Colonic mucosa (tissue), 4 donors: ENCODE measurements at places on chromosomes 6 and 20. TPM values are rescaled to one million over a fixed set of nuclear protein-coding genes. Genes with fewer than 3 reads are reported as not detected.
A peak's percentile ranks its signal among the peaks of the same experiment; 100 is the strongest.

DNA sequence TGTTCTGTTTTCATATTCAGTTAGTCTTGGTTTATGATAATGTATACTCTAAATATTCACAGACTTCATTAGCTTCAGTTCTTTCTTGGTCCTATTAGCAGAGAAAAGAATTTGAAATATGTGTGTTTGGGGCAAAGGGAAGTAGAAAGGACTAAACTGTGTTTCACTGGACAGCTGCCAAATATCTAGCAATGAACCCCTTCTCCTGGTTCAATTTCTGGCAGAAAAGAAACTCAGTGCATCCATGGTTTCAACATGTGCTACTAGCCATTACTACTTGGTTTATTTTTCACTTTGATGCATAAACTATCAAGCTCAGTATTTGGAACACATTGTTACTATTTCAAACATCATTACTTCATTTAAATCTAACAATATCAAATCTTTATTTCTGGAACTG, 43.6 kb downstream of the FBXL4 start:
- DNase-seq: no peak
- H3K27ac ChIP-seq: no peak overlapping the region
- H3K36me3 ChIP-seq: peaks cover under 1% of the 10 kb centered on the region
- H3K4me1 ChIP-seq: no peaks in the 10 kb centered on the region

DNA sequence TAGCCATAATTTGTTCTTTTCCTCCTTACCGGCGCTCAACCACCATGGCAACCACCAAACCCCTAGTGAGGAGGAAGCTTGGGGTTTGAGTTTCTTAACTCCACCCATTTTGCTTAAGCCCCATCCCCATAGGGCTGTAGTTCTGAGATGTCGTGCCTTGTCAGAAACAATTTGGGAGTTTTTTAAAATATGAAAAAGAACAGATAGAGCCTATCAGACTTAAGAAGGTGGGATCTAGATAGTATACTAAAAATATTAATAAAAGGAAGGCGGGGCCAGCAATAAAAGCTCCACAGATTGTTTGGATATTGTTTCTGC, 5.6 kb downstream of the BRD2 start:
- peaks cover 22% of the 10 kb centered on the region for H3K4me1 ChIP-seq
- peak overlapping the region; percentile 91 for H3K4me3 ChIP-seq
- no peaks in the 10 kb centered on the region for H3K27me3 ChIP-seq
- H3K36me3 ChIP-seq: peaks cover 33% of the 10 kb centered on the region
- peak overlapping the region; percentile 87 for H3K27ac ChIP-seq
- peak; percentile 64 for DNase-seq

DNA sequence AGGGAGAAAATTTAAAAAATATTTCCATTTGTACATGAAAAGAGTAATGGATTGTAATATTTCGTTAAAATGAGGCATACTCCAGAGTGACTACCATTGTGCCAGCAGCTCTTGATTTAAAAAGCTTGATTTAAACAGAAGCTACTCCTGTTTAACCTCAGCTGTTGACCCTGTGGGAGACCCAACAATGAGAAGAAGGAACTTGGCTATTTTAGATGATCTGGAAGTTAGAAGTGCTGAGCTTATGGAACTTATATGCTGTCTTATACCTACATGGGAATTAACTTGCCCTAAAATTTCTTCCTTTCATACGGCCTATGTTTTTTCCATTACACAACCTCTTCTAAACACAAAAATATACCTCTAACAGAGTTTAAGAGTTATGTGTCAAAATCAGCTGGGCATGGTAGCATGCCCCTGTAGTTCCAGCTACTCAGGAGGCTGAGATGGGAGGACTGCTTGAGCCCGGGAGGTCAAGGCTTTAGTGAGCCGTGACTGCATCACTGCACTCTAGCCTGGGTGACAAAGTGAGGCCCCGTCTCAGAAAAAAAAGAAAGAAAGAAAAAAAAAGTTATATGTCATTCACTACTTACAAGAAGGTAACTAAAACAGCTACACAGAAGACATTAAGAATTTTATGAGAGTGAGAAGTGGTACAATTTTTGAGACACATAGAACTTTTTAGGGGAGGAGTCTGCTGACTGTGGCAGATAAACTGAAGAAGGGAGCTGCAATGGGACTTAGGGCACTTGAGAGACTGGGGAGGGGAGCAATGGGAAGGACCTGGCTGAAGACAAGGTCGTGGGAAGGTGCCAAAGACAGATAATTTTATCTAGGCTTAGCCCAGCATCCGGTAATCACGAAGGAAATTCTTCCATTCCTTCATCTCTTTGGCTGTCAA, 139.9 kb downstream of the MYB start:
- no peak overlapping the region for H3K27ac ChIP-seq
- no peak for DNase-seq
- H3K36me3 ChIP-seq: no peaks in the 10 kb centered on the region
- H3K27me3 ChIP-seq: no peaks in the 10 kb centered on the region

GRCh38 chr6:37127961-37128862, 41.7 kb upstream of the PIM1 start:
- peaks cover 6% of the 10 kb centered on the region for H3K4me1 ChIP-seq
- H3K27ac ChIP-seq: peak overlapping the region; percentile 28
- no peaks in the 10 kb centered on the region for H3K27me3 ChIP-seq
- no peaks in the 10 kb centered on the region for H3K36me3 ChIP-seq
- H3K4me3 ChIP-seq: no peak overlapping the region

- no peaks in the 10 kb centered on the region for H3K36me3 ChIP-seq
- no peak overlapping the region for H3K27ac ChIP-seq
- H3K27me3 ChIP-seq: no peaks in the 10 kb centered on the region
- DNase-seq: no peak
- H3K4me3 ChIP-seq: no peak overlapping the region
Measured at GRCh38 chr6:165922309-165922794, 245.3 kb downstream of the TBXT start.

GRCh38 chr6:17525637-17526036, 74.5 kb upstream of the FAM8A1 start:
- H3K27ac ChIP-seq: no peak overlapping the region
- no peaks in the 10 kb centered on the region for H3K36me3 ChIP-seq
- H3K4me3 ChIP-seq: no peak overlapping the region
- H3K4me1 ChIP-seq: no peaks in the 10 kb centered on the region
- H3K27me3 ChIP-seq: no peaks in the 10 kb centered on the region

DNA sequence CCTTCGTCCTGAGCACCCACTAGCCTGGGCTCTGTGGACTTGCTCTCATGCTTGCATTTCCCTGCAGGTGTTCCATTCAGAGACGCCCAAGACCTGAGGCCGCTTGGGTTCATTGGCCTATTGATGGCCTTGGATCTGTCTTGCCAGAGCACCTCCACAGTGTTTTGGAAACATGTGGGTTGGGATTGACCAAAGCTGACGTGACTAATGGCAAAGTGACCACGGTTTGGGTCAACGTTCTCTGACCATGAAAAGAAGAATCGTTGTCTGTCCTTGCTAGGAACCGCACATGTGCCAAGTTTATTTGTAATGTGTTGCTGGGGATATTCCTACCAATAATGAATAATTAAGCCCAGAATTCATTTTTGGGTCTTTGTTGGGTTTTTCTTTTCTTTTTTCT, 29.8 kb upstream of the BMP6 start:
- no peaks in the 10 kb centered on the region for H3K27me3 ChIP-seq
- H3K4me3 ChIP-seq: no peak overlapping the region
- no peak overlapping the region for H3K27ac ChIP-seq
- no peaks in the 10 kb centered on the region for H3K4me1 ChIP-seq

GRCh38 chr20:9838035-9838377, 870 bp downstream of the PAK5 start:
- no peaks in the 10 kb centered on the region for H3K4me1 ChIP-seq
- no peak overlapping the region for H3K27ac ChIP-seq
- H3K4me3 ChIP-seq: no peak overlapping the region
- no peaks in the 10 kb centered on the region for H3K36me3 ChIP-seq

DNA sequence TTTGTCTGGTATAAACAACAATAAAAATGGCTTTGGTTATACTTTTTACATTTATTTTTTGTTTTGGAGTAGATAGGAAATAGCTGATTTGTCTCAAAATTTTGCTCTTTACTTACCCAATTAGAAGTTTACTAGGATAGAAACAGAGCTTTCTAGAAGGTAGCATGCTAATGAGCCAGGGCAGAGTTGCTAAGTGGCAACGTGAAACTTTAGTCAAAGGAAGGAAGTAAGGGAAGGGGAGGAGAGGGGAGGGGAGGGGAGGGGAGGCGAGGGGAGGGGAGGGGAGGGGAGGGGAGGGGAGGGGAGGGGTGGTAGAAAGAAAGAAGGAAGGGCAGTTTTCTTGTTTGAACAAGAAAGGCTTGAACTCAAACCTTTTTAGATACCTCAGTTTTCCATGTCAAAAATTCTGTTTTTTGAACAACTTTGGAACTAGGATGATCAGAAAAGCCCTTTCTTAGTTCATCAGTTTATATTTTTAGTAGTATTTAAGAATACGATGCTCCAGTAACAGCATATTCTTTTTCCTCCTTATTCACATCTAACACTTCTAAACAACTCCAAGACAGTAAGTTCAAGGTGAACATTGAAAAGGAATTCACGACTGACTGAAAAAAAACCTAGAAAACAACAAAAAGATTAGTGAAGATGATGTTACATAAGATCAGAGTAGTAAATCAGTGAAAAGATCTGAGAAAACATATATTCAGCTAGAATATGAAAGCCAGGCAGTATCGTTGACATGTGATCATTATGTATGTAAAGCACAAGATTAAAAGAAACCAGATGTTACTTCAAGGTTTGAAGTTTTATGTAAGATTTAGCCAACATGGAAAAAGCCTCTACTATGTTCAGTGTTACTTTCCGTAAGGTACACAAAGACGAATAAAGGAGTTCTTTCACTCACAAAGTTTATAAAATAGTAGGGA, 263.4 kb downstream of the ARHGAP18 start:
- no peak for DNase-seq
- no peaks in the 10 kb centered on the region for H3K36me3 ChIP-seq
- H3K27ac ChIP-seq: no peak overlapping the region

- no peak overlapping the region for H3K27ac ChIP-seq
- DNase-seq: no peak
- H3K4me3 ChIP-seq: no peak overlapping the region
Measured at GRCh38 chr20:25219365-25219764, 23.9 kb downstream of the ENTPD6 start.

- no peak for DNase-seq
- no peak overlapping the region for H3K27ac ChIP-seq
- H3K4me1 ChIP-seq: no peaks in the 10 kb centered on the region
- H3K4me3 ChIP-seq: no peak overlapping the region
Measured at GRCh38 chr6:111980971-111981840, 72.7 kb upstream of the CCN6 start.

DNA sequence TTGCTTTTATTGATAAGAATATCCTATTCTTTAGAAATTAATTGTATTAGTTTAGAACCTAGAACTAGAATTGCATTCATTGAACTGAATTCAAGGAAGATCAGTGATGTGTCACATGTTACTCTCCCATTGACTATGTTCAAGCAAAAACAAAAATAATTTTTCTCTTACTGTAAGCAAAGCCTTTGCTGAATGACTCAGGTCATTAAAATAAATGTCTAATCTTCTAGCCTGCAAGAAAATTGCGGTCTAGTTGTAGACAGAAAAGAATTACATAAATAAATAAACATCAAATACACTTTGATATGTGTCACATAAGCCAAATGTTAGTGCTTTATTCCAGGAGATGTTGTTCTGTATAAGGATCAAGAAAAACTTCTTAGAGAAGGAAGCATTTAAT, 387.9 kb downstream of the ADGRB3 start:
- no peak overlapping the region for H3K4me3 ChIP-seq
- no peak overlapping the region for H3K27ac ChIP-seq
- no peak for DNase-seq
- no peaks in the 10 kb centered on the region for H3K36me3 ChIP-seq
- H3K27me3 ChIP-seq: no peaks in the 10 kb centered on the region

GRCh38 chr20:6709910-6710595, 57.4 kb upstream of the BMP2 start:
- peaks cover 16% of the 10 kb centered on the region for H3K4me1 ChIP-seq
- DNase-seq: no peak
- H3K4me3 ChIP-seq: no peak overlapping the region
- H3K27ac ChIP-seq: peak overlapping the region; percentile 72
- no peaks in the 10 kb centered on the region for H3K36me3 ChIP-seq

DNA sequence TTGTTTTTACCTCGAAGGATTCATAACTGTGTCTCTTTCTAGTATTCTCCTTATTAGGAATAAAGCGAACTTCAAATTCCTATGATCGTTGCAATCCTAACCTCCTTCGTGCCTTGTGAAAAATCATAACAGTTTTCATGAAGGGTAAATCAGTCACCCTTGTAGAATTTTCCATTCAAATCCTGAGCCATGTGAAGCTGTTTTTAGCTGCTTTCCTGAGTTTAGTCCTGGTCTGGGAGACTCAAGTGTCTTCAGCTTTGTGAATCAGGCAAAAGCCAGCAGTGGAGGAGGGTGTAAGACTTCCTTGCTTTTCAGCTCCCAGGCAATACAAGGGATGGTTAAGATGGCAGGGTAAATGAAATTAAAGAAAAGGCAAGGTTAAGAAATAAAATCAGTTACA, 24.3 kb downstream of the GCNT2 start:
- H3K4me3 ChIP-seq: no peak overlapping the region
- H3K4me1 ChIP-seq: no peaks in the 10 kb centered on the region
- no peaks in the 10 kb centered on the region for H3K27me3 ChIP-seq
- no peak for DNase-seq
- H3K36me3 ChIP-seq: no peaks in the 10 kb centered on the region

- no peak overlapping the region for H3K4me3 ChIP-seq
- no peak overlapping the region for H3K27ac ChIP-seq
- no peaks in the 10 kb centered on the region for H3K36me3 ChIP-seq
- H3K4me1 ChIP-seq: peaks cover 27% of the 10 kb centered on the region
Measured at GRCh38 chr6:75611011-75611701, 9.5 kb downstream of the SENP6 start.

- no peak for DNase-seq
- no peaks in the 10 kb centered on the region for H3K36me3 ChIP-seq
- no peaks in the 10 kb centered on the region for H3K27me3 ChIP-seq
- H3K27ac ChIP-seq: no peak overlapping the region
- H3K4me1 ChIP-seq: no peaks in the 10 kb centered on the region
Measured at GRCh38 chr20:11936157-11936556, 18.5 kb downstream of the BTBD3 start.

GRCh38 chr20:9078826-9079731, 10.2 kb downstream of the PLCB4 start:
- no peak for DNase-seq
- no peak overlapping the region for H3K27ac ChIP-seq
- peaks cover 6% of the 10 kb centered on the region for H3K4me1 ChIP-seq
- H3K27me3 ChIP-seq: no peaks in the 10 kb centered on the region
- H3K36me3 ChIP-seq: no peaks in the 10 kb centered on the region

The CYP24A1 gene
- 0.08 TPM for total RNA-seq

The COL21A1 gene
- 0.79 TPM for total RNA-seq

The ARFGEF3 gene
- 22.2 TPM for total RNA-seq
